Iris pigment epithelial cell (primary cell): ENCODE measurements at places on chromosomes 6 and 20.
A peak's percentile ranks its signal among the peaks of the same experiment; 100 is the strongest.

DNA sequence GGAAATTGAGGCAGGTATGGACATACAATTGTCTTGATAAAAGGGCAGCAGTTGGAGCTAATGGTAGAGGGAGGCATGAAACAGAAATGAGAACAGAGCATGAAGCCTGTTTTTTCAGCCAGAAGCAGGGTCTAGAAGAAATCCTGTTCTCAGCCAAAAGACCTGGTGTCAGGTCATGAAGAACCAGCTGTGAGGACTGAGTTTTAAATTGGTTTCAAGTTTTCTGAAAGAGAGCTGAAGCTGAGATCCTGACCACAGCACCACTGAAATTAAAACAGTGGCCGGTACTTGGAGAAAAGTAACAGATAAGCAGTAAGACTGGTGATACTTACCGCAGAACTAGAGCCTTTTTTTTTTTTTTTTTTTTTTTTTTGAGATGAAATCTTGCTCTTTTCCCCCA, 283.8 kb upstream of the BMP2 start:
- no peak for DNase-seq

DNA sequence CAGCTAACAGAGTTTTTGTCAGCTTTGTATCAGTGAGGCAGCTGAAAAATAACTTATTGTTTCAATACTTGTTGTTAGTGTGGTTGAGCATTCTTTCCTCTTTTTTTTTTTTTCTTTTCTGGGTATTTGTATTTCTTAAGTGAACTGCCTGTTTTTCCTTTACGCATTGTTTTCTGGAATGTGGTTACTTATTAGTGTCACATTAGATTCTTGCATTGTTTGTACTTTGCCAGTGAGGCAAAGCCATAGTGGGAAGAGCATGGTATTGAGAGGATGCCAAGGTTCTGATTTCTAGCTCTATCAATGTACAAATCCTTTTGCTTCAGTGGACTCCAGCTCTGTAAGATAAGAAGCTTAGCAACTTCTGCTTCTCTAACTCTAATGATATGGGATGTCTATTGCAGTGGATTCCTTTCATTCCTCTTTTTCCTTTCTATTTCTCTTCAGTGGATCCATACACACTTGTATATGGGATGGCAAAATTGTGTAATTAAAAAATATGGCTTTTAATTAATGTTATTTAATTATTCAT, 3.9 kb downstream of the CDKAL1 start:
- DNase-seq: no peak

DNA sequence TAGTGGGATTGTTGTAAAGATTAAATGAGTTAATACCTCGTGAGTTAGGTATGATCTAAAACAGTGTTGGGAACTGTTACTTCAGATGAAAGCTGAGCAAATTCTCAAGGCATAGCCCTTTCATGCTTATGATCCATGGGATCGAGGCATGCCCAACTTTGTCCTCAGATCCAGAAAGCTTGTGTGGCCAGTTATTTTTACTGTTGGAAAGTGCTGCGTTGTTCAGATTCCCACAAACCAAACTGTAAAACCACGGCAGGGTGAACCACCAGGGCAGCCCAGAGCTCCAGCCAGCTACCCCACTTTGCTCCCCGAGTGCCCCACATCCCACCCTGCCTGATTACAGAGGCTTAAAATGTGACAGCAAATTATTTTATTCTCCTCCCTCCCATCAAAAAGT, 139.3 kb upstream of the RIN2 start:
- DNase-seq: no peak

- DNase-seq: no peak
These were observed 2.1 kb downstream of the CPNE1 start for GRCh38 chr20:35662551-35662950.

DNA sequence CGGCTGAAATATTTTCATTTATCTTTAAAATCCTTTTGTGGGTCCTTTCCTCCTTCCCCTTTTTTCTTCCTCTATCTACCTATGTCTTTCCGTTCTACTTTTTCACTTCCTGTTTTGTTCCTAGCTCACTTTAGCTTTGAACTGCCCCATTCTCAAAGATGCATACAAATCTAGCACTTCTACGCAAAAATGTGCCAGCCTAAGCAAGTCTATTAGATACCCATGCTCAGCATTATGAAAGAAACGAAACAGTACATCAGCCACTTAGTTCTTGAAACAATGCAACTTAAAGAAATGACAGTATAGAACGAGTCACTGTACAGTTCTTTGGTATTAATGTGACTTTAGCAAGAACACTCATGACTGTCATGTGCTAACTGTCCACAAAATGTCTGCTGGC, 47.3 kb upstream of the MARCKS start:
- no peak for DNase-seq

DNA sequence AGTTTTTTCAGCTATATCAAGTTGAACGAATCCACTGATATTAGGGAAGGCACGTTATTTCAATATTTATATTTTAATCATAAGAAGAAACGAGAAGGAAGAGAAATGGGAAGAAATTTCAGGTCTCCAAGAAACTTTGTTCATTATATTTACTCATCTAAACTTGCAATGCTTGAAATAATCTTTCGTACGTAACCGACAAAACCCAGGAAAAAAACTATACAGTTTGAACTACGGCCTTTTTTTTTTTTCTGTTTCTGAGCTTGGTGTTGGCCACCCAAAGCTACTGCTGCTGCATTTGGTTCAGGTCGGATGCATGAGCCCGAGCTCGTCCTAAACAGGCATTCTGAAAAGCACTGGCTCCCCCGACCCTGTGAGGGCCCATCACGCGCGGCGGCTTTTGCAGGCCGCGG, 548 bp downstream of the PERP start:
- DNase-seq: no peak

- peak; percentile 38 for DNase-seq
These were observed 1729.5 kb downstream of the GRIK2 start for GRCh38 chr6:103122766-103123601.

- DNase-seq: no peak
These were observed 74.0 kb downstream of the SOBP start for GRCh38 chr6:107563694-107564588.

DNA sequence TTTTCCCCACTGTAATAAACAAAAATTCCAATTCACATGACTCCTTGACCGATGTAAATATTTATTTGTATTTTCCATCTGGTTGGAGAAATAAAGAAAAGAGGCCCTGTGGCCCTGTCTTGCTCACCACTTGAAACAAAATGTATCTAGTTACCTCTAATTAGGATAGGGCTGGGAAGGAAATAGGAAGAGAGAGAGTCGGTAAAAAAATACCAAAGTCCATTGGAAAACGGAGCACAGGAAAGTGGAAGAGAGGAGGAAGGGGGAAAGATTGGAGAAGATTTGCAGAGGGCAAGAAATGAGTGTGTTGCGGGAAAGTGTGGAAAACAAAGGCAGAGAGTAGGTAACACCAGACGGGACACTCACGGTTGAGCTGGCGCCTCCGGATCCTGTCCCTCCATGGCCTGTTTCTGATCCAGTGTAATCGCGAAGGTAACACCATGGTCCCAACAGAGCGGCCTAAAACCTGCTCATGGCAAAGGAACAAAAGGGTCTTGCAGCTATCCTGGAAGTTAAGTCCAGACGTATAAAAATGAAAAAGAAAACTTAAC, 105.8 kb upstream of the RIPOR2 start:
- DNase-seq: no peak

DNA sequence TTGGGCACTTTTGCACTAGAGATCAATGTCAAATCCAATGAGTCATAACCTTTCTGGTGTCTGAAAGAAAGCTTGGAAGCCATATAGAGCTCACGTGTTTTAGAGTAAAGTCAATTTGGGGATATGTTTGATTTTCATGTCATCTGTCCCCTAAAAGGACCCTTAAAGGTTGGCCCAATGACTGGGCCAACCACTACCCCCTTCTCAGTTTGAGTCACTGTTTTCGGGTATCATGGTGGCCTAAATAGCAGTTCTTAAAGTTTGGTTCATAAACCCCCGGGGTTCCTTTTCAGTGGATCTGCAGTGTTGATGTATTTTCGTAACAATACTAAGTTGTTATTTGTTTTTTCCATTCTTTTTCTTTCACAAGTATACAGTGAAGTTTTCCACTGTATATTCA, 327.6 kb downstream of the PRL start:
- no peak for DNase-seq

GRCh38 chr6:15956205-15957106, 172.4 kb upstream of the MYLIP start:
- peak; percentile 38 for DNase-seq

DNA sequence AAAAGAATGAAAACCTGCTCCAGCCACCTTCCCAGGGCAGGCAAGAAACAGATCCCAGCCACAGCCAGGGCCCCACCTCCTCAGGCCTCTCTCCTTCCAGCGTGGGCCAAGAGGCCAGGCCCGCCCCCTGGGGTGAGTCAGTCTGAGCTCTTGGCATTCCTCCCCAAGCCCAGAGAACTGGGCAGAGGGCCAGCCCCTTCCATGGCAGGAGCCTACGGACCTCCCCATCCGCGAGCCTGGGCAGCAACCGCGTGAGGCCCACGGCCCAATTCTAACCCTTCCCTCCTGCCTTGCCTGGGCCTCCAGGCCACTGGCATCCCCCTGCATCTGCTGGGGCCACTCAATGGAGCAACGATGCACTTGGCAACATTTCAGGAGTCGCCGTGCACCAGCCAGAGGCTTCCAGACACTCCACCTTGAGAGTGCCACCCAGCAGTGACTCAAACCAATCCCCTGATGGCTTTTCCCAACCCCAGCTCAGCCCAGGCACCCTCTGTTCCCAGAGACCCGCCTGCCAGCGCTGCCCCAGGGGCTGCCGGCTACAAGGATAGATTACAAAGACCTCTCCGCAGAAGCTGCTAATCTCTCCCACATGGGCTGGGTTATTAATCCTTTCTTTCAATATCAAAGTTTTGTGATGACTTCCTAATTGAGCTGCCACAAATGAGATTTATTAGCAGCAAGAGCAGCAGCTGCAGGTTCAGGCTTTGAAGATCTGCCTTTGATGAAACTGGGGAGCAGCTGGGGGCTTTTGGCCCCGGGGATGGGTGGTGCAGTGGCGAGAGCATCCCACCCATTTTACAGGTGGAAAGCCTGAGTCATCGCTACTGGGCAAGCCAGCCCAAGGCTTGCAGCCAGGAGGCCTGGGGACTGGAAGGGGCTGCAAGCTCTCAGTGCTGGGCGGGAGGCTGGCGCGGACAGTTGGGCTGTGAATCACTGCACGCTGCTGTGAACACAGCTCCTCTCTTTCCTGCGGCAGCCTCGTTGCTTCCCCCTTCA, 85.7 kb downstream of the NFATC2 start:
- DNase-seq: peak; percentile 96

DNA sequence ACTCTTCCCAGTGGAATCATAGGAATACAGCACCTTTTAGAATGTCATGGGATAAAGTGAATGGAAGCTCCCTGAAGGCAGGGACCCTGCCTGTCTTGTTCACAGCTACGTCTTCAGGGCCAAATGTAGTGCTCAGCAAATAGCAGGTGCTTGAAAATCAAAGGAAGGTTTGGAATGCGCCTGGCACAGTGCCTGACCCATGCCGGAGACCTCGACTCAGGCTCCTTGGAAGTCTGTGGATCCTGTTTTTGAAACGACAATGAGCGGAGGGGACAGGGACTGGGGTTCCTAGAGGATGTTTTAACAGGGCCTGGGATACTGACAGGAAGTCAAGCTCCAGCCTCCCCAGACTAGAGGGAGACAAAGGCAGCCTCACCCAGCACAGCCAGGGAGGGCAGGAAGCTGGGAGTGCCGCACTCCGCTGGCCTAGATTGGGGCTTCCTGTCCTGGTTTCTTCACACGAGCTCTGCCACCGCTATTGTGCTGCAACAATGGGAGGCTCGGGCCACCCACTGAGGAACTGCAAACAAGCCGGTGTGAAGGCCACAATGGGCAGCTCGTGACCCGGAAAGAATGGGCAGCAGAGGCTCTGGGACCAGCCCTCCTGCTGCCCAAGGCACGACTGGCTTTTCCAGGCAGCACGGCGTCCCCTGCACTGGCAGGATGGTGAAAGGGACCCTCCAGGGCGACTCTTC, 76.7 kb downstream of the PREX1 start:
- DNase-seq: peak; percentile 7

DNA sequence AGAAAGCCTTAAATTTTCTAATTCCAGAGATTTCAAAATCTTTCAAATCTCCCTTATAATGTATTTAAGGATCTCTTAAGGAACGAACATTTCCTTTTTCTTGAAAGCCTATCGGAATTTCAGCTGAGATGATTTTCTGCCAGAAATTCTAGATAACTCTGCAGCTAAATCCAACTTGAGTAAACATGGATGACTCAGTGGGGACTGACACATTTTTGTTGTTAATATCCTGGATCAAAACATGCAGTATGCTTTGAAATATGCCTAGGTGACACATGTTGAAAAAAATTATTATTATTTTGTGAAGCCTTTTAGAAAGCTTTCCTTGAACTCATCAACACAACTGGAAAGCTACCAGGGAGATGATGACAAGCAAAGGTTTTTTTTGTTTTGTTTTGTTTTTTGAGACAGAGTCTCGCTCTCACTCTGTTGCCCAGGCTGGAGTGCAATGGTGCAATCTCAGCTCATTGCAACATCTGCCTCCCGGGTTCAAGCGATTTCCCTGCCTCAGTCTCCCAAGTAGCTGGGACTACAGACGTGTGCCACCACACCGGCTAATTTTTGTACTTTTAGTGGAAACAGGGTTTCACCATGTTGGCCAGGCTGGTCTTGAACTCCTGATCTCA, 140.1 kb upstream of the SNX9 start:
- DNase-seq: peak; percentile 89

GRCh38 chr6:170233286-170234205, 57.3 kb downstream of the DLL1 start:
- no peak for DNase-seq

GRCh38 chr6:24497254-24497970, 2.6 kb downstream of the ALDH5A1 start:
- no peak for DNase-seq

- DNase-seq: peak; percentile 3
These were observed 515.4 kb upstream of the PTCHD4 start for GRCh38 chr6:48626421-48626820.

- DNase-seq: no peak
These were observed 47.8 kb downstream of the ELOVL5 start for GRCh38 chr6:53300656-53301551.

- DNase-seq: peak; percentile 71
These were observed 33.9 kb downstream of the EDN1 start for GRCh38 chr6:12324099-12324498.

DNA sequence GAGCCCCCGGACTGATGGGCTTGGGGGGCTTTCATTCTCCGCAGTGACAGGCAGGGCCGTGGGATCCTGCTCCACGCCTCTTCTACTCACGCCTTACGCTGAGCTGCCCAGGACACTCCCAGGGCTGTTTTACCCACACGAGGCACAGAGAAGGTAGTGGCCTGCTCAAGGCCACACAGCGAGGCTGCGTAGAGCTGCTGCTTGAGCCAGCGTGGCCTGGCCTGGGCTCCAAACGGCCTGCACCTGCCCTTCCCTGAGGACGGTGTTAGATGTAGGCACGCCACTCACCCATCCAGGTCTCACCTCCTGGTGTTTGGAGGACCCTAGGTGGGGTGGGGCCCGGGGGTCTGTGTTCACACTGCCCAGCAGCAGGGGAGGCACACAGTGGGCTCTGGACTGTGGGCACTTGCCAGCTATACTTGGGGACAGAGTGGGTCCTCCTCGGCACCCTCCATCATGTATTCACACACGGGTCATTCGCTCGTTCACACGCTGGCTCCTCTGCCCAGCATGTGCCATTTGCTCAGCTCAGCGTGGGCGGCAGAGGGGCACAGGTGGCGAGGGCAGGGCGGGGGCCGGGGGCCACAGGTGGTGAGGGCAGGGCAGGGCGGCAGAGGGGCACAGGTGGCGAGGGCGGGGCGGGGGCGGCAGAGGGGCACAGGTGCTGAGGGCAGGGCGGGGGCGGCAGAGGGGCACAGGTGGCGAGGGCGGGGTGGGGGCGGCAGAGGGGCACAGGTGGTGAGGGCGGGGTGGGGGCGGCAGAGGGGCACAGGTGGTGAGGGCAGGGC, 18.4 kb upstream of the RBBP8NL start:
- no peak for DNase-seq
